Fibroblast of skin of abdomen (primary cell): ENCODE measurements at places on chromosomes 1 and 21.

- no peak for DNase-seq
Measured at GRCh38 chr1:153404768-153405167, 11.6 kb upstream of the S100A7A start.

DNA sequence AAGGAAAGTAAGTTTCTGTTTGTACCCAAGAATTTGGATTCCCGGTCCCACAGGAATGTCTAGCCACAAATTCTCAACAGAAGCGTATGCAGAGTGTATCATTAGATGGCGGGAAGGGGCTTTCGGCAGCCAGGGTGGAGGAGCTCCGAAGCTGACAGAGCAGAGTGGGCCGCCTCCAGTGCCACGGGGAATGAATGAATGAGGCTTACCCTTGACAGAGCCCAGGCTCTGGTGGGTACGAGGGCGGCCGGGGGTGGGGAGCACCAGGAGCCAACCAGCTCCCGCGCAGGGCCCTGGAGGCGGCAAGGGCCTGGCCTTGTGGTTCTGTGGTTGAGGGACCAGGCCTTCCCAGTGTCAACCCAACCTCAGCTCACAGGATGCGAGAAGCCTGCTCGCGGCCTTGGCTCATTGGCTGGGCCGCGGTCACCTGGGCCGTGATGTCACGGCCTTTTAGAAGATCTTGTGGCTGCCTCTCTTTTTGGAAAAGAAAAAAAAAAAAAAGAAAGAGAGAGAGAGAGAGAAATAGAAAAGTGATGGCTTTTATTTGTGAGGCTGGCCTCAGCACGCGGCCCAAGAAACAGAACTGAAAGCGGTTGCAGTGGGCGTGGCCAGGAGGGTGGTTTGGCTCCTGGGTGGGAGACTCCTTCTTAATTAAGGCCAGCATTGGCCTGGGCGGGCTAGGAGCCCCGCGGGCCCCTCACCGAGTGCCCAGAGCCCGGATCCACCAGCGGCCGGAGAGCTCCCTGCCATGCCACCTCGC is 34.9 kb upstream of the RUNX3 start:
- DNase-seq: peak; percentile 88

DNA sequence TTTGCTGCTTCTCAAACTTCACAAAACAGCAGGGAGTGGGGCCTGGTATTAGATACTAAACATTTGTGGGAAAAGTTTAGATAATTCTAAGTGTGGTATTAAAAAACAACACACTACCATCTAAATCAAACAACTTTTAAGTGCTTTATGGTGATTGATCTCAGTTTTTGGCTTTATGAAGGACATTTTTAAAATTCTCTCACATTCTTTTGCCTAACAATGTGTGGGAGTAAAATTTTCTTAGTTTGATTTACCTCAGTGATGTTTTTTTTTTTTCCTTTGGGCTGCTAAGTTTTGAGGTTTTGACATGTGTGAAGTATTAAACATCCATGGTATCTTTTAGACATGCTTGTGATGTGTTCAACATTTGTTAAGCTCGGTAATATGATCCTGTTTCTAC is 116.2 kb downstream of the DISP1 start:
- DNase-seq: peak; percentile 68

- no peak for DNase-seq
Measured at GRCh38 chr1:39576016-39576657, 453 bp downstream of the PABPC4 start.

- DNase-seq: no peak
Measured at GRCh38 chr1:87806379-87807094, 477.9 kb downstream of the LMO4 start.

- DNase-seq: no peak
Measured at GRCh38 chr1:17976854-17977253, 130.7 kb upstream of the IGSF21 start.

DNA sequence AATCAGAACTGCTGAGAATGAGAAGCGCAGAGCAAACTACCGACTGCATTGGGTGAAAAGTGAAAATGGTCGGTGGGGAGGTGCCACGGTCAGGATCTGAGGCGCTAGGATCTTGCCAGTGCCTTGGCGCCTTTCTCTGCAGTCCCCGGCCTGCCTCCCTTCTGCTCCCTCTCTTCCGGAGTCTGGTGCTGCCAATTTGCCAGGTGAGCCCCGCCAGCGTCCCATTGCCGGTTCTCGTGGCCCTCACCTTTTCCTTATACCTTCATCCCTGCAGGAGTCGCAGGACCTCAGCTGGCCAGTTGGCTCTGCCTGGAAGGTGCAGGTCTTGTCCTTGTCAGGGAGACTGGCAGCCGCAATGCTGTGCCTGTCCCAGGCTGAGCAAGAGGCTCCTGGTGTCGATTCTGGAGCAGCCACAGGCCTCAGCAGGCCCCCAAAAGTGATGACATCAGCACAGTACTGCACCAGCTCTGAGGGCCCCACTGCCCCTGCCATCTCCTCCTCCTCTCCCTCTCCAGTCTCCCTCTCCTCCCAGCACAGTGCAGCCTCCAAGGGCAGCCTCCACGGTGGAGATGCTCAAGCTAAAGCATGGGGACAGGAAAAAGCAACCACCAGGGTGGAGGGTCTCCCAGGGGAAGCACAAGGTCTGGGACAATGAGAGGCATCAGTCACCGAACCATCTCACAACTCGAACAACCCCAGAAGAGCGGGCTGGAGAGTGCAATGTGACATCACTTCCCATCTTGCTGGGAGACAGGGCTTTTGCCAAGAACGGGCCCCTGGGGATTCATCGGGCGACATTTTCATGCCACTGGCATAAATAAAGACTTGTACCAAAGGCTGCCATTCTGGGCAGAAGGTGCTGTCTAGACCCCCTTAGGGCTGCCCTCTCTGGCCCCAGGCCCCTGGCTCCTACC is 37.1 kb upstream of the H6PD start:
- no peak for DNase-seq

DNA sequence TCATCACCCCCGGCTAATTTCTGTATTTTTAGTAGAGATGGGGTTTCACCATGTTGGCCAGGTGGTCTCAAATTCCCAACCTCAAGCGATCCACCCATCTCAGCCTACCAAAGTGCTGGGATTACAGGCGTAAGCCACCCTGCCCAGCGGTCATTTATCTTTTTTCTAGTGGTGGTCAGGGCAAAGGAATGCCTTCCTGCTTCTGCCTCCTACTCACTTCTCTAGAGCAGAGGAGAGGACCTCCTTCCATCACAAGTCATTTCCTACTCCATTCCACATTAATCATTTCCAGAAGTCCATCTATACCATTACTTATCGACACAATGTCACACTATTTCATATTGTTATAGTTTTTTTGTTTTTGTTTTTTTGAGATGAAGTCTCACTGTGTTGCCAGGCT is 13.3 kb downstream of the FBXO42 start:
- DNase-seq: peak; percentile 24

DNA sequence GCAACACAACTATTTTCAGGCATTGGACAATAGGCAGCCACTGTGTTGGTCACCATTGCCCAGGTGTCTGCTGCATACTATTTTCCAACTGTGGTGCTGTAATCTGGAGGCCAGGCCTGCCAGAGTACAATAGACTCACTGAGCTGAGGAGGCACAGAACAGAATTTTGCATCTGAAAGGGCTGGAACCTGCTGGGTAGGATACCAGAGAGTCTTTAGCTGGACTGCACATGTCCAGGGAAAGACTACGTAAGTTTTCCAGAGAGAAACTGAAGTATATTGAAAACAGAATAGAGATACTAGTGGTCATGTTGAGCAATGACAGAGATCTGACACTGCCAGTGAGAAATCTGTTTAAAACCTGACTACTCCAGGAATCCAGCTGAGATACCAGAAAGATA is 200.8 kb downstream of the RASAL2 start:
- no peak for DNase-seq

DNA sequence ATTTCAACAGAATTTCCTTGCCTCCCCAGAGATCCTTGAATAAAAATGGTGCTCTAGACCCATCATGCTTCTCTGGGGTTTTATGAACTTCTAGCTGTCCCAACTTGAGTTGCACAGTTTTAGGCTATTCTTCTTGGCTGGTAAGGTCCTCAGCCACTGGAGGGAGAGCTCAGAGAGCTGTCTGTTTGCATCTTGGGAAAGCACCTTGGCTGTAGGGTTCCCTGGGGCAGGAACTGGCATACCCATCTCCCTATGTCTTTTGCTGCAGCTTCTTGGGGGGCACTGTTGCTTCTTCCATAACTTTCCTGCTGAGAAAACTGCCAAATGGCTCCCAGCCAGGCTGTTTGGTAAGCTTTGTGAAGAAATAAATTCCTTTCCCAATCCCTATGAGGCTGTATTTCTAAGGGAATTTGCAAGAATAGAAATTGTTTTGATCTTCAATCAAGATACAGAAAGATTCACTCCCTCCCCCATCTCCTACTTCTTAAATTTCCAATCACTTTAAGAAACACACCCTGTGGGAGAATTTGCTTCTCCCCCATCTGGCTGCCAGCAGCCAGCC is 8.2 kb upstream of the FMOD start:
- DNase-seq: peak; percentile 57

DNA sequence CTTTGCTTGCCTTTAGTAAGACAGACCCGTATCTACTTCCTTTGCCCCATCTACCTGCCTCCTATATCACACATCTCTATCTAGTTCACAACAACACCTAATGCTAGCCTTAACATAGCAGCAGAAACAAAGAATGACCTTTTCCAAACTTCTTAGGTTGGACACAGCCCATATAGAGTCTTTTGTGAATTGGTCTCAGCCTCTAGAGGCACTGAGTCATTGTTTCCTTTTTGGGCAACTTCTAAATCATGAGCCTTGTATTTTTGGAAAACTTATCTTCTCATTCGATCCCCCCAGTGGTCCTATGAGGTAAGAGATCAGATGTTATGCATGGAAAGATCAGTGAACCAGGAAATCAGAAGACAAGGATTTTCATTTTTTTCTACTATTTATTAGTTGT is 679.4 kb upstream of the USP24 start:
- DNase-seq: peak; percentile 29

- DNase-seq: peak; percentile 1
Measured at GRCh38 chr1:222709700-222710153, 2.6 kb downstream of the AIDA start.

DNA sequence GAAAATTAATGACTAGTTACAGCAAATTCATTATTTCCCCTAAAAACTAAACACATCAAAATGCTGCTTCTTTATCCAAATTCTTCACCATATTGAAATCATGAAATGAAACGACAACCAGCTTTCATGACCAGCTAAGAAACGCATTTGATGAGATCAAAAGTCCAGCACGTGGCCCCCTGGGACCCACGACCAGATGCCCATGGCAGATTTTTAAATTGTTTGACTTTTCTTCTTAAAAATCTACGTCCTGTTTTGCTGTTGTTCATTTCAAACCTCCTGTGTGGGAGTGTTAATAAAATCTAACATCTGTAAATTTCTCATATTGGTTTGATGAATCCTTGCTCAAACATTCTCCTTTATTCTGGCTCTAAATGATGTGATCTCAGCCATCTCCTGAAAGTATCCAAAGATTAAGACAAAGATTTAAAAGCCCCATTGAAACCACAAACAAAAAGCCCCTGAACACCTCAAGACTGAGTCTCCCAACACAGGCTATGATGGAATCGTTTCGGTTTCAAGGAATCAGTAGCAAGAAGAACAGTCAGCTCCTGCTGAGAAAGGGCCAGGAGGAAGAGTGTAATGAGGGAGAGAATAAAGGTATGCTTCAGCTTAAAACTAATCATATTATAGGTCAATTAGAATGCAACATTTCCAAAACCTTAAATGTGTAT is 523.6 kb downstream of the SMYD3 start:
- DNase-seq: peak; percentile 65

DNA sequence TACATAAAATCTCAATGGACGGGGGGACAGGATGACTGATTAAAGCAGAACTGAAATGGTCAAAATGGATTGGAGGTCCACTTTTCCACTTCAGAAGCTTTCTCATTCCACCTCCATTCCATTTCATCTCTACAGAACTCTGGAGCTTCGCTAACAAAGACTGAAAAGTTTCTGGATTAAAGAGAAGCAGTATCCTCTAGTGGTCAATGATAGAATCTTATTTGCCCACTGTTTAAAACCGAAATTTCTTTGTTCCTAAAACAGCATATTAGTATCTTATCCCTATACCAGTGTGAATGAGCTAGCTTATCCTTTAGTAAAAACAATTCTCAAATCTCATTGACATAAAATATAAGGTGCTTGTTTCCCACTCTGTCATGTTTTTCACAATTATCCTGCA is 890.6 kb downstream of the KCNT2 start:
- DNase-seq: peak; percentile 62

- no peak for DNase-seq
Measured at GRCh38 chr21:32442566-32443318, 30.2 kb downstream of the EVA1C start.
